ENCODE measurements at places on chromosomes 11 and 22.
A peak's percentile ranks its signal among the peaks of the same experiment; 100 is the strongest.

GRCh38 chr11:58391879-58392278 lies 14.8 kb downstream of the OR5B3 start:
- no peak for DNase-seq

GRCh38 chr22:28116219-28116673 lies 197.2 kb upstream of the PITPNB start:
- DNase-seq, result no peak

GRCh38 chr11:60862171-60862570 lies 5.2 kb upstream of the ZP1 start:
- no peak for DNase-seq

- DNase-seq, result peak; percentile 11
Measured at GRCh38 chr11:94417386-94417987, 16.3 kb upstream of the GPR83 start.

DNA sequence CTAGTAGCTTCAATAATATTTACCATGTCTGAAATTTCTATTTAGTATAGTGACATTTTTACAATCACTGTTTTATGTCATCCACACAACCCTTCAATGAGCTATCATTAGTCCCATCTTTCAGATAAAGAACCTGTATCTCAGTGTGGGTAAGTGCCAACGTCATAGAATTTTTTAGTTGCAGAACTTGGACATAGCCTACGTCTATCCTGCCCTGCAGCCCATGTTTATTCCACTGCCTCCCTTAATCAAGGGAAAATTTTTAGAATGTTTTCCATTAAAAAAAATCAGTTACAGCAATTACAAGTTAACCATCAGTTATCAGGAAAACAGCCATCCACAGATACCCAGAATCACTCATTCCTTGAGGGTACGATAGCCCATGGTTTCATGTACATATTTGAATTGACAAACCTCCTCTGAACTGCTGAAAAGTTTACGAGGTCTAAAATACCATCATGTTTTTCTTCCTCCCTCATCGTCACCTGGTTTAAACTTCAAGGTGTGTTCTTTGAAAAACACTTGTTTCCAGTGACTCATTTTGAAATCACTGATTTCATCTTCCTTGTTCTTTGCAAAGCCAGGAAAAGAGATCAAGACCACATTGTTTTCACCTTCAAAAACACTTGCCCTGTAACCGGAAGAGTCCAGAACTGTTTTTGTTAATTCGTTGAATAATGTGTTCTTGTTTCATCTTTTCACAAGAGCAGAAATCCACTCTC lies 100.9 kb downstream of the FAM76B start:
- no peak for DNase-seq

- no peak for DNase-seq
Measured at GRCh38 chr22:42282943-42283277, 12.5 kb upstream of the TCF20 start.

- DNase-seq, result no peak
Measured at GRCh38 chr11:108617055-108617454, 23.5 kb upstream of the EXPH5 start.

GRCh38 chr11:97888641-97889040 lies 1132.1 kb upstream of the CNTN5 start:
- DNase-seq, result no peak

GRCh38 chr22:29004647-29005371 lies 56.8 kb downstream of the C22orf31 start:
- DNase-seq, result no peak

GRCh38 chr11:2792381-2793250 lies 92.8 kb upstream of the KCNQ1OT1 start:
- DNase-seq, result no peak

DNA sequence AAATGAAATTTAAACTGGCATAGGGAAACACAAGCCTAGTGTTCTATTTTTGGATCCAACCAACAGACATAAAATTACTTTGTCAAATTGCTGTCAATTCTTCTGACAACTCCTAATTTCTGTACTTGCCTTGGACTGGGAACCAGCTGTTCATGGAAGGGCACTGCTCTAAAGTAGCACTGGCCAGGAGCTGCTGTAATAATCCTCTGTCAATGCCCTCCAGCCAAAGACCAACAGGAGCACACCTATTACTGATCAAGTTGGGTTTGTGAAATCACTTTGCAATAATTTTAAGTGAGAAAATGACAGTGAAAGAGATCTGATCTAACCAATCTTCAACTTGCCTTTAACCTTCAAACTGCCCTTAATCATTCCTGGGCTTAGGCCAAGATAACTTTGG lies 18.9 kb upstream of the TMEM123 start:
- no peak for DNase-seq

- DNase-seq, result no peak
Measured at GRCh38 chr11:134032501-134033091, 36.3 kb upstream of the JAM3 start.

- DNase-seq, result no peak
Measured at GRCh38 chr22:31951194-31952093, 7.1 kb downstream of the YWHAH start.

DNA sequence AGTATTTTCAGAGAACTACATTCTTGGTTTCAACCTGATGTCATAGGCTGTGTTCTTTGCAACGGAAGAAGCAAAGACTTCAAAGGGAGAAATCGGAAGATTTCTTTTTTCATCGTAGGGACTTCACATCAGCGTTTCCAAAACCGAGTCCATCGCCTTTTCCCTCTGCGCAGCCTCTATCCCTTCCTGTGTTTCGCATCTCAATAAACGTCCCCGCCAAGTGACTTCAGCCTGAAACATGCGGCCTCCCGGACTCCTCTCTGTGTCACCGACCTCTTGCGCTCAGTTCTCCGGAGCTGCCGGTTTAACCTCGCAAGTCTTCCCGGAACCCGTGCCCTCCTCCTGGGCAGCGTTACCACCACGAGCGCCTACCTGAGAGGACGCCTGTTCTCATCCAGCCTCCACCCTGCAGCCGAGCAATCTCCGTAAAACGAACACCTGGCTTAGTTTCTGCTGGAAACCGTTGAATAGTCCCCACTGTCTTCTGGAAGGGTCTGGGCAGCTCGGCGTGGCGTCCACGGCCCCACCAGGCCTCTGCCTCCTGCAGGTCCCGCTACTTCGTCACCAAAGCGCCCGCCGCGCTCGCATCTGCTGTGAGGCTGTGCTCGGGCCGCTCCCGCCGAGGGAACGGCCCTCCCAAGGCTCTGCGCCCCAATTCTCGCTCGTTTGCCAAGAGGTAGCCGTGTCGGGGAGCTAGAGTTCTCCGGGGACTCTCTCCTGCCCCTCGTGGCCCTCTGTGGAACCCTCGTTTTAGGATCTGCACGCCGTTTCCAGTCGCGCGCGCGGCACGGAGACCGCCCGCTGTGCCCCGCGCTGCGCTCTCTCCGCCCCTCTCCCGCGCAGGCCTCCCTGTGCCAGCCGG lies at the start of gene GLB1L3:
TSS of gene GLB1L3 (plus strand) at position 846 of the 862 bp plus-strand sequence. CDS start 362 bp downstream, outside the sequence.
- DNase-seq, result peak; percentile 66

DNA sequence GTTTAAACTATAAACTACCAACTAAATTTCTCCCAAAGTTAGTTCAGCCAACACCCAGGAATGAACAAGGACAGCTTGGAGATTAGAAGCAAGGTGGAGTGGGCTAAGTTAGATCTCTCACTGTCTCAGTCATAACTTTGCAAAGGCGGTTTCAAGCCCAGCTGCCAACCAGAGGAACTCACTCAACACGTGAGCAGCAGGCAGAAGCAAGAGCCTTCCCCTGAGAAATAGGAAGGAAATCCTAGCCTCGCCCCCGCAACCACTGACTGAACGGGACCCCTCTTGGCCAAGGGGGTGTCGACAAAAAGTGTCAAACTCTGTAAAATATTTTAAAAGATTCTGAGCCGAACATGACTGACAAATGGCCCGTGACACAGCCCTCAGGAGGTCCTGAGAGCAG lies 4.4 kb upstream of the KRTAP5-9 start:
- no peak for DNase-seq

GRCh38 chr22:20615533-20616450 lies 108.4 kb downstream of the MED15 start:
- no peak for DNase-seq

DNA sequence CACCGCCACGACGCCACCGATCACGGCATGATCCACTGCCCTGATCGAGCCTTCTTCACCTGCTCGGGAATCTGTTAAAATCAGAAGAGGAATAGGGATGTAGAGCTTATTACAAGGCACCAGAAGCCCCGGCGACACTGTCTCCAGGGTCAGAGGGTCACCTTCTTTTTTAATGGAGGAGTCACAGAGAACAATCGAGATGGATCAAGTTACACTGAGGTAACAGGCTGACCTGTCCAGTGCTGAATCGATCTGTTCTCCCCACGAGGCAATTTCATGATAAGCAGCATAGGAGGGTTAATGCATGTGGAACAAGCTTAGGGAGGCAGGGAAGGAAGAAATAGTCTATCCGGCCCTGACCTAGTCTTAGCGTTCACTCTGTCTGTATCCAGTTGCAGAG lies 325.5 kb downstream of the CADM1 start:
- no peak for DNase-seq

DNA sequence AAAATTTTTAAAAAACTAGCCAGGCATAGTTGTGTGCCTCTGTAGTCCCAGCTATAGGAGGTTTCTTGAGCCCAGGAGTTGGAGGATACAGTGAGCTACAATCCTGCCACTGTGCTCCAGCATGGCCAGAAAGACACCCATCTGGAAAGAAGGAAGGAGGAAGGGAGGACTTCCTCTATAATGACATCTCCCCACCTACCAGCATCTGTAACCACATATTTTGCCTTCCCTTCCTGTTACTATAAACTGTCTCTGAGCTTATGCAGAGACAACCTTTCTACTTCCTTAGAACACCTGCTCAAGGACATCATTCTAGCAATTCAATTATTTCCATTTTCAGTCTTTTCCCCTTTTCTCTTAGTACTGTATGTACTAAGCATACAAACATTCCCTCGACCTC lies 2.2 kb upstream of the NUP160 start:
- DNase-seq, result no peak

DNA sequence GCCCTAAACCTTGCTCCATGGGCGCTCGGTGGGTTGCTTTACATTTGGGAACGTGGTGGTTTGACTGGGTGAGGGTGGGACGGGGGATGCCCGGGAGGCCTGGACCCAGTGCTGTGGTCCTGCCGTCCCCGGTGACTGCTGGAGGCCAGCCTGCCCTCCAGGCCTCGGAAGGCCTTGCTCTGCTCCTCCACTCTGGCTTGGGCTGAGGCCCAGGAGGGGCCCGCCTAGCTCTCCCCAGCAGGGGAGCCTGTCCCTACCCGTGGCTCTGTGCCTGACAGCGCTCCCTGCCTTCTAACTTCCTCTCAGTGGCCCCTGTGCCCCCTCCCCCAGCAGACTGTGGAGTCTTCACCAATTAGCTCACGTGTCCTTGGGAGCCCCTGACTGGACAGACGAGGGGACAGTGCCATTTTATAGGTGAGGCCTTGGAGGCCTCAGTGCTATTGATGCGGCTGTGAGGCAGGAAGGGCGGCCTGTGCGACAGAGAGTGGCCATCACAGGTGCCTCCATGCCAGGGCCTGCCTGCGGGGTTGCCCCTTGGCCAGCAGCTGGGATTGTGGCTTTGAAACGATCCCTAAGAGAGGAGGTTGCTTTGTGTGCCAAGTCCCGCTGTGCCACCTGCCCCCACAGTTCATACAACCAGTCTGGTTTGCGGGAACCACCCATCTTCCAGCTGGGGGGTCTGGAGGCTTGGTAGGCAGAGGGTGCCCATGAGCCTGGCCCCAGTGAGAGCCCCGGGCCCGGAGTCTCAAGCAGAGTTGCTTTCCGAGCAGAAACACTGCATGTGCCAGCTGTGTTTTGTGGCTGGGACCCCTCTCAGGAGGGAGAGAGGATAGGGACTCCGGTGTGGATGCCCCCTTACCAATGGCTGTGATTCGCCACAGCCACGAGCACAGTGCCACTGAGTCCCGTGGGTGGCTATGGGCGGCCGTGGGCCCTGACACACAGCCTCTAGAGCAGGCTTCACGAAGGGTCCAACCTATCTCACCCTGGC lies 17.7 kb downstream of the TPCN2 start:
- no peak for DNase-seq

- DNase-seq, result no peak
Measured at GRCh38 chr11:113932788-113933187, 28.2 kb downstream of the HTR3B start.

GRCh38 chr11:72352859-72353551 lies 81.3 kb downstream of the CLPB start:
- DNase-seq, result no peak

DNA sequence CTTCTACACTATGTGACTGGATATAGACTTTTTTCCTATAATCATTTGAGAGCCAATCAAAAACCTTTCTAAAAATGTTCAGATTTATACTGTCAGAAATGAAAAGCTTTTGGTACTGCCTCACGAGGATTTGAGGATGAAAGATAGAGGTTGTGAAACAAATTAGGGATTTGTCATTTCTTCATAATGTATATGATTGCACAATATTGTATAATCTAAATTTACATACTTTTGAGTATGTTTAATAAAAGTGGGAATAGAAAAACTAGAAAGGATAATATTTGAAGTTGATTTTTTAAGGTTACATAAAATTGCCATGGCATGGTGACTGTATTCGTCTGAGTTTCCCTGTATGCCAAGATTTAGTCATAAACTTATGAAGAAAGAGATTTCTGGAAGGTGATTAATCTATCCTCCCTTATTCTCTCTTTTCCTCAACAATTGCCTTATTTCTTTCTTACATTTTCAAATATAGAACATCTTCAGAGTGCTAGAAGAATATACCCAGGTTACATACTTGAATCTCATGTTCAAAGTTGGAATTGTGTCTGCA lies 56.2 kb downstream of the CASP12 start:
- DNase-seq, result no peak

DNA sequence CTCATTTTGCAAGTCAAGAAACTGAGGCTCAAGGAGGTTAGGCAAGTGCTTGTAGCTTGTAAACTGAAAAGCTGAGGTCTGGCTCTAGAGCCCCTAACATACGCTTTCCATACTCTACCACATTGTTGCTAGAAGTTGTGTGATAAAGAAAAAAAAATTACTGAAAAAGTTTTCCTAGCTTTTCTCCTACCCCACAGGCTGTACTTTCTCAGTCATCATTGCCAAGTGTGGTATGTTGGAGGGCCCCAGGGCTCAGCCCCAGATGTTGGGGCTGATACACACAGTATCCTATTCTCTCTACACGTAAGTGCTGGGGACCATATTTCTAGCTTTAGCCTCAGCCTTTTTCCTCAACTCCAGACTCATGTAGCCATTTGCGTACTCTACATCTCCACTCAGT lies 16.0 kb downstream of the KREMEN1 start:
- DNase-seq, result no peak

- DNase-seq, result no peak
Measured at GRCh38 chr11:21278840-21279239, 609.5 kb downstream of the NELL1 start.

- peak; percentile 11 for DNase-seq
Measured at GRCh38 chr22:40487663-40488249, 117.4 kb downstream of the SGSM3 start.

- no peak for DNase-seq
Measured at GRCh38 chr11:128053981-128054931, 533.1 kb downstream of the ETS1 start.

- no peak for DNase-seq
Measured at GRCh38 chr11:1934335-1935155, 12.6 kb upstream of the MRPL23 start.

DNA sequence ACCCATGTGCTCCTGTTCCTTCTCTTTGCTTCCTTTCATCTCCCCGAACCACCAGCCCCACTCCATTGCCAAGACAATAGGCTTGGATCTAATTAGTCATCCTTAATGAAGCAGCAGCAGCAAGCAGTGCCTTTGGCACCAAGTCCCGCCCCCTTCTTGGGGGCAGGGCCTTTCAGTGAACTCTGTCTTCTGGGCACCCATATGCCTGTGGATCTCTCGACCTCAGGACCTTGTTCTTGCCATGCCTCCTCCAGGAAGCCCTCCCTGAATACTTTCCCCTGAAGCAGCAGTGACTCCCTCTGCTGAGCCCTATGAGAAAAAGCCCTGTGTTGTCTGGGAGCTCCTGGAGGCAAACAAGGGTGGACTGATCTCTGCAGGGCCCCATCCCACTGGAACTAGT lies 32.1 kb downstream of the ARHGEF17 start:
- no peak for DNase-seq

- no peak for DNase-seq
Measured at GRCh38 chr22:32075997-32076760, 33.1 kb downstream of the SLC5A1 start.
